ENCODE measurements at places on chromosomes 6 and 20.

DNA sequence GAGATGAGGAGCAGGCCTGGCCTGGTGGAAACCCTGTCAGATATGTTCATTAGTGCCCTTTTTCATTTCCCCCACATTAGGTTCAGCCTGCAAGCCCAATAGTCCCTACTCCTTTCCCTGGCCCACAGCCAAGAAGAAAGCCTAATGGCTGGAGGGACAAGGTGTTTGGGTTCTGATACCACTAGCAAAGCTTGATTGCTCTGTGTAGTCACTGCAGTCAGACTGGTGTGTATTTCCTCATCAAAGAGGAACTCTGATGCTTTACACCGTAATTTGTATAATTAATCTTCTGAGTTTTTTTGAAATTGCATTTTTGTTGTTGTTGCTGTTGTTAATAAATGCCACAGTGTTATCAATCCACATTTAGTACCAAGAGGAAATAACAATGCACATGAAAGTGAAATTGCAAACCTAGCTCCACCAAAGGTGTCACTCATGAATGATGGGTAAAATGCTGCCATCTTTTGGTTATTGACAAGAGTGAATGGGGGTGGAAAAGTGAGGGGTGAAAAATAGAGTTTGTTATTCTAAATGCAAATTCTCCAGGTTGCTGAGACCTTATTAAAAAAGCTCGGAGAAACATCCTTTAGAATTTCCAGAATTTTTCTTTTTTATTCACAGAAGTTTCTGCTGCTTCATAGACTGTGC, 320.2 kb upstream of the POU3F2 start:
- no peak for DNase-seq

GRCh38 chr6:12058172-12058961, 46.3 kb downstream of the HIVEP1 start:
- no peak for DNase-seq

- no peak for DNase-seq
These were observed 28.0 kb upstream of the ZNF217 start for GRCh38 chr20:53621482-53622246.

- DNase-seq = no peak
These were observed 99.3 kb upstream of the CHD6 start for GRCh38 chr20:41717483-41717882.

- no peak for DNase-seq
These were observed 49.2 kb downstream of the SERAC1 start for GRCh38 chr6:158118886-158119285.

DNA sequence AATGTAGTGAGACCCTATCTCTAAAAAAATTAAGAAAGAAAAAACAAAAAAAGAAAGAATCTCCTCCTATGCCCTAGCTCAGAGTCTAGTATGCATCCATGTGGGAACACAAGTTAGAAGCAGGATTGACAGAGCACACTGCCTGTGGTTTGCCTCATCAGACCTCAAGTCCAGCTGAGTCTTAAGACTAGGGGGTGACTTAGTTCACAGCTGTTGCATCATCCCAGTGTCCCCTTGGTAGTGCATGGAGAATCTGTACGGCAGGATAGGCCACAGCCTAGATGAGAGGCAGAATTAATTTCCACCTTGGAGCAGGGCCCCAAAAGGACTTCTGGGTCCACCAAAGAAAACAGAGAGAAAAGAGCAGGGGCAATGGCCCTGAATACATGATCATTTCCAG, 13.7 kb downstream of the PNPLA1 start:
- DNase-seq = no peak

DNA sequence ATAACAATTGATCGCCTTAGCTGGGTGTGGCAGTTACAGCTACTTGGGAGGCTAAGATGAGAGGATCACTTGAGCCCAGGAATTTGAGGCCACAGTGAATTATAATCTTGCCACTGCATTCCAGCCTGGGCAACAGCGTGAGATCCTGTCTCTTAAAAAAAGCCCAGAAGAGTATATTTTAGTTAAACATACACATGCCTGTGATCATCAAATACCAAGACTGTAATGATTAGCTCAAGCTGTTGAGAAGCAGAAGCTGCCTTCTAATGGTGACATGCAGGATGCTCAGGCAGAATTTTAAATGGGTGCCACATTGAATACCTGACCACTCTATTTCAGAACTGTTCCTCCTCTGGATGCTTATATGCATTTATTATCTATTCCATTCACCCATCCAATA, 8.9 kb upstream of the TMEM14A start:
- DNase-seq = no peak

- DNase-seq = no peak
These were observed 29.9 kb downstream of the COX4I2 start for GRCh38 chr20:31667315-31668285.

- no peak for DNase-seq
These were observed 74.7 kb downstream of the LAMA4 start for GRCh38 chr6:112179631-112180030.

GRCh38 chr6:23213193-23213592, 643.8 kb downstream of the HDGFL1 start:
- no peak for DNase-seq

DNA sequence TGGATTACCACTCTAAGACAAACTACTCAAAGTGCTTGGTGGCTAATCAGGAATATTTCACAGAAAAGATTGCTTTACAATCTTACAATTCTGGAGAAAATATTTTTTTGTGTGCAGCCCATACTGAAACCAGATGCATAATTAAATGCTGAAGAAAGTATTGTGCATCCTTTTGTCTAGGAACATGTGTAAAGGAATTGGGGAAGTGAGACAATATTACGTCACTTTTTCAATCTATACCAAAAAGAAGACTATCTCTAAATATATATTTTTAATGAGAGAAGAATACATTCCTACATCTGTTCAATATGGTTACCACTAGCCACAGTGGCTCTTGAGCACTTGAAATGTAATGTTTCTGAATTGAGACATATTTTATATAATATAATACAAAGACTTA, 992.5 kb upstream of the ADGRB3 start:
- DNase-seq = no peak

- no peak for DNase-seq
These were observed 185.1 kb upstream of the SULF2 start for GRCh38 chr20:47970282-47970903.

DNA sequence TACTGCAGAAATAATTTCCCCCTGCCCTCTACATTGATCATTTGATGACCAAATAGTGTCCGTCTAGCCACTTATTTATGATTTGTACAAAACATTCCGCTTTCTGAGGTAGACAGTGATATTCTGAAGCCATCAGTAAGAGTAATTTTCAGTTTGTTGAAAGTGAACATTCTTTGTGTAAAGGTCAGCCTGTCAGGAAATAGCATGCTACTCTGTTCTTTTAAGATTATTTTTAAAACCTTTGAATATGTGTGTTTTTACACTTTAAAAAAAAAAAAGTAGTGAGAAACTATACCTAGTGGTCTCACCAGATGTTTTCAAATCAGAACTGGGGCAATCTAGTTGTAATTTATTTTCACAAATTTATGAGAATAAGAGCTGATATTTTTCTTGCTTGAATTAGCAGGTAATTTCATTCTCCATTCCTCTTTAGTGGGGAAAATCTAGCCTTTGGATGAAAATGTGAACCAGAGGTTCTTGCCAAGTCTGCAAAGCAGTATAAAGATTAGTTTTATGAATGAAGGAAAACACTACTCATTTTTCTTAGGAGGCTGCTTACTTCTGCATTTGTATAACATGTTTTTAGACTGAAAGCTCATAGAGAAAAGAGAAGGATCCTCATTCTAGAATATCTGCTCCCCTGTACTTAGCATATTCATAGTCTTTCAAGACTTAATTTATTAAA, 12.1 kb upstream of the REV3L start:
- no peak for DNase-seq

GRCh38 chr6:41239467-41240159, 11.5 kb downstream of the TREML4 start:
- DNase-seq = no peak

DNA sequence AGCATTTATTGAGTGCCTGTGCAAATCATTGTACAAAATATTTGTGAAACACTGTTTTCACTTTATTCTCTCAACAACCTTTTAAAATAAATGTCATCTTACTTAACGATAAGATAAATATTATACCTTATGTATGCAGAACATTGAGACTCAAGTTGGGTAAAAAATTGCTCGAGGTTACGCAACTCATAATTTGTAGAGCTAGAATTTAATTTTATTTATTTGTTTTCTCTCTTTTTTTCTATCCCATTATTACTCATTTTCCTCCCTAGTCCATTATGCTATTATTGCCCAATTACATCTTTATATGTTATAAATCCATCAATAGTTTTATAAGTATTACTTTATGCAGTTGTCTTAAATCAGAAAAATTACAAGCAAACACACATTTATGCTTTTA, 77.4 kb upstream of the ELOVL5 start:
- no peak for DNase-seq

DNA sequence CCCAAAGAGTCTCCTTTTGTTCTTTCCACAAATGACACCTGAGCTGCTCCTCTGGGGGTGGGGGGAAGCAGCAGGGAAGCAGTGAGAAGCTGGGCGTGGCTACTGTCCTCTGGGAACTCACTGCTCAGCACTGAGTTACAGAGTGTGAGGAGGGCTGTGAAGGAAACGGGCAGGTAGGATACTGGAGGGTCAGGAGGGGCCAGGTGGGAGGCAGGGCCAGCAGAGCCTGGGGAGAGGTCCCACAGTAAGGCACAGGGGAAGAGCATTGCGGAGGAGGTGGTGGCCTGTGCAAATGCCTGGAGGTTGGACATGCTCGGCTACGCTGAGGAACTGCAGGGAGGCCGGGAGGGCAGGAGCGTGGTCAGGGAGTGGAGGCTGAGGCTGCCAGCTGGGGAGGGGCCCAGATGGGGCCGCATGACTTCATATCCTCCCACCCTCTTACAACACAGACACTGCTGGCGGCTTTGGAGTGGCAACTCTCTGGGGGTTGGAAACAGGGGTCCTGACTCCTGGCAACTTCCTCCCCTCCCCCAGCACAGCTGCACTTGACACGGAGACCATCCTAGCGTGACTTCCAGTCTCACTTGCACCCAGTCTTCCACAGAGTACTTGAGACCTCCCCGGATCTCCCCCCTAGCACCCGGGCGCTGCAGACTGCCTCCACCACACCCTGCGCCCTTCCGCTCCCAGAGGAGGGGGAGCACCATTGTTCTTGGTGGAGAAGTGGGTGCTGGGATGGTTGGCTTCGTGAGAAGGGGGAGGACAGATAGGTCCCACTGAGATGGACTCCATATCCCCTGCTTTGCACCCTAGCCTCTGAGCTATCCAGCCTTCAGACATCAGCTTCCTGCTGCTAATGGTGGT, 34.2 kb downstream of the RBM38 start:
- DNase-seq = no peak

DNA sequence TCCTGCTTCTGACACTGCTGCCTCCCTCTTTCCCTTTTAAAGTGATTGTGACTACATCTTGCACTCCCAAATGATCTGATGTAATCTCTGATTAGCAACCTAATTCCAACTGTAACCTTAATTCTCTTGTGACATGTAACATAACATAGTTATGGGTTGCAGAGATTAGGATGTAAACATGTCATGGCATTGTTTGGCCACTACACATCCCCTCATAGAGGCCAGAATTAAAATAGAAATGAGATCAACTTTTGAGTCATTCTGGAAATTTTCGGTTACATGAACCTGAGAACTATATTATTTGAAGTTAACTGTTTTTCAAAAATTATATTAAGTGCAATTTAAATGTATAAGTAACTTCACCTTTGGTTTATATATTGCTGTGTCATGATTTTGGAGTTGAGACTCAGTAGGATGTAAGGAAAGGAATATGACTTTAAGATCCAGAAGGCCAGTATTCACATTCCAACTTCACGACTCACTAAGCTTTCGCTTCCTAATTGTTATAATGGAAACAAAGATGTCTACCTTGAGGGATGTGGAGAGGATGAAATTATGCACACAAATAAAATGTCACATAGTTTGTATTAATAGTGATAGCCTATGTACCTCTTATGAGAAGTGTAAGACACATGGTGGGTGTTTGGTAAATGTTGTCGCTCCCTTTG, 611.9 kb upstream of the MAP3K7 start:
- DNase-seq = no peak

DNA sequence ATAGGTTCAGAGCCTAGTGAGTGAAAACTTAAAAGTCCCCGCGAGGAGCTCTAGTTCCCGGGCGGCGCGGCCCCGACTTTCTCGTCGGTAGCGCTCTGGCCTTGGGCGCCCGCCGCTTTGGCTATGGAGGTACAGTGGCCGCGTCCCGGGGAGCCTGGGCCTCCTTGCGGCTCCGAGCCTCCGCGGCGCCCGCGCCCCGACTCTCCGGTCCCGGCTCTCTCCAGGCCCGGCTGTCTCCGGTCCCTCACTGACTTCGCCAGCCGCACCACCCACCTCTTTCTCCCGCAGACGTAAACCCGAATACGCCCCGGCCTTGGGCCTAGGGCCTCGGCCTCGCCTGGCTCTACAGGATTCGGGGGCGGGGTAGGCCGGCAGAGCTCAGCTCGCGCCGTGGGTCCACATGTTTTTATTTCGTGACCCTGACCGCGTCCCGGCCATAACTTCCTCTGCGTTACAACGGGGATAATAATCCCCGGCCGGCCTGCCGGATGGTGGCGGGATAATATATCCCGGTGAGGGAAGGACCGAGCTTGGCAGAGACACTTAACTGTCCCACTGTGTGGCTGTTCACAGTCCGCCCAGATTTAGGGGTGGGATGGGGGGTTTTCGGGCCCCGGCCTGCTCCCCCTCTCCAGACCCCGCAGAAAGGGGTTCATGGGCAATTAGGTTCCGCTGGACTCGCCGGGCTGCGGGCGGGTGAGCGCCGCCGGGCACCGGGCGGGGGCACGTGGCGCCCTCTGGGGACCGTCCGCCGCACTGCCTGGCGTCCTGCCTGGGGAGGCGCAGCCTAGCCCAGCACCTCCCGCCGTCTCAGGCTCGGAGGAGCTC, 10.0 kb upstream of the TBX18 start:
- DNase-seq = no peak

- no peak for DNase-seq
These were observed 67.1 kb upstream of the ADGRF4 start for GRCh38 chr6:47631269-47631772.

DNA sequence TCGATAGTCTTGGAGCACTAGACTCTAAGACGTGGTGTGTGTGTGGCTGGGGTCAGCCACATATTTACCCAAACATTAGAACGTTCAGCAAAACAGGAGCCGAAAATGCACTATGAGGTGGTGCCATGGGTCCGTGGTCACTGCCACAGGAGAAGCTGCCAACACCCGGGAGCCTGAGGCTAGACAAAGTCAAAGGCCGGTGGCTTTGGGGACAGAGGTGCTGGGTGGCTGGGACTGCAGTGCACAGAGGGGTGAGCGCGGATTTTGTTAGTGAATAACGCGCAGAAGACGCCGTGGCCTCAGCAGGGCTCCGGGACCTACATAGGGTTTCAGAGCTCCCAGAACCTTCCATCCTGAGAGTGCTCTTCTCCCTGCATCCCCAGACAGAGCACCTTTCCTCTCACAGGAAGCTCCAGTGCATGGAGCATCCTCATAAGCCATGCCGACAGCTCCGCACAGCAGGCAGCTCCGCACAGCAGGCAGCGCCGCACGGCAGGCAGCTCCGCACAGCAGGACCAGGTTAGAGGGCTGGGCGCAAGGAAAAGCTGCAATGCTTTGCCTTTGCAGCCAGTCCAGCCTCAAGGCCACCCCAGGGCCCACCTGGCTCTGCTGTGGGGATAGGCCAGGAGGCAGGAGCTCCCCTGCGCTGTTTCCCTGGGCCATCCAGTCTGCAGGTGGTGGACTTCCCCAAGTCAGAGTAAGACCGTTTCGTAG, 304.1 kb downstream of the TAF4 start:
- no peak for DNase-seq
